Neural progenitor cell (in vitro differentiated cells): ENCODE measurements at places on chromosomes 6 and 20. TPM values are rescaled to one million over a fixed set of nuclear protein-coding genes. Genes with fewer than 3 reads are reported as not detected.

TNNC2 gene
- total RNA-seq, result 0.81 TPM in 1 of 2 replicates, not detected in the other

RAET1L gene
- not detected in 2 replicates for total RNA-seq

C20orf173 gene
- not detected in 2 replicates for total RNA-seq

HLA-DPA1 gene
- total RNA-seq, result 1.5 and 2.8 TPM in 2 replicates
